PC-9 (cell line): ENCODE measurements at places on chromosomes 7 and 10. TPM values are rescaled to one million over a fixed set of nuclear protein-coding genes. Genes with fewer than 3 reads are reported as not detected.

DNA sequence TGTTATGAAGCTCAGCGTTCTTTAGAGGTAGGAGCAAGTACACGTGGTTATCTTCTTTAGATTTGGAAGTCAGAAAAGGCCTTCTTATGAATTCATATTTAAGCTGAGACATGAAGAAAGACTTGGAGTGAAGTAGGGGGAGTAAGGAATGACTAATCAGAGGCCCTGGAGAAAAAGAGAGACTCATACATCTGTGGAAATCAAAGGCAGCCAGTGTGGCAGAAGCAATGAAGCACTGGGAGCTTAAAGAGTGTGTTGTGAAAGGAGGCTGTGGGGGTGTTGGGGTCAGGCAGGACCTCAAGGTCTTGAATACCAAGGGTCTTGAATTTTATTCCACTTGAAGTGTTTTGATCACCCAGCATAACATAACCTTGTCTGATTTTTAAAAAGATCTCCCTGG is 35.7 kb upstream of the FGL2 start:
- DNase-seq = no peak

DNA sequence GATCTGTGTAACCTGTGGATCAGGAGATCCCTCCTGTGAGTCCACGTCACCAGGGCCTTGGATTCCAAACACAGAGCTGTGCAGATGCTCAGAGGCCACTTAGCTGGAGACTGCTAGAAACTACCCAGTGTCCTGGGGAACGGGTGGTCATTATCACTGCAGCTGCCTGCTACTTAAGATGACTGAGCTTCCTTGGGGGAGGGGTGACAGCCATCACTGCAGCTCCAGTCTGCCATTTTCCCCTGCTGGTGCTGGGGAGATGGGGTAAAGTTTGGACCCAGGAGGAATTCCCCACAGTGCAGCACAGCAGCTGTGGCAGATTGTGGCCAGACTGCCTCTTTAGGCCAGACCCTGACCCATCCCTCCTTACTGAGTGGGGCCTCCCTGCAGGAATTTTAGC is 78.8 kb upstream of the VOPP1 start:
- DNase-seq = no peak

DNA sequence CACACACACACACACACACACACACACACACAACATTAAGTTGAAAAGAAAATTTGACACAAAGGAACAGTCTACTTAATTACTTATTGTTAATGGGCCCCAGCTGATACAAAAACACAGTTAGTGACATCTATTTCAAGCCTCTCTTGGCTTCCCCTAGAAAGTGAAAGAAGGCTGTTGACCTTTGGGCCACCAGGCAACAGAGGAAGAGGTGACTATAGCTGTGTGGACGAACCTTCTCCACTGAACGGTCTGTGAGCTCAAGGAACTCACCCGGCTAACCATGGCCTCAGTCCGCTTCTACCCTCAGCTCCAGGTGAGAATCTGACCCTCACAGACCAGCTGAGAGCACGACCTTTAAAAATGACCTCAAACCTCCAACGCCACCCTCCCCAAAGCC is 32.9 kb upstream of the CALN1 start:
- DNase-seq = no peak

DNA sequence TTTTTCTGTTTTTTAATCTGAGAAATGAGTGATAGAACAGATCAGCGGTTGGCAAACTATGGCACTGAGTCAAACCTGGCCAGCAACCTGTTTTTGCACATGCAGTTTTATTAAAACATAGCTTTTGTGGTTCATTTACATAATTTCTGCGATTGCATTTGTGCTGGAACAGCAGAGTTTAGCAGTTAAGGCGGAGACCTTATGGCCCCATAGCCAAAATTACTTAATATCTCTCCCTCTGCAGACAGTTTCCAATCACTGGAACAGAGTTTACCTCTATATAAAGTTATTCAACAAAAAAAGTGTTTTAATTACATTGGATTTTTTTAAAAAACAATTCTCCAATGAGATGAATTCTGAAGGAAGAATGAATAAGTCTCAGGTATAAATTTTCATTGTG is 212.1 kb downstream of the DGKB start:
- DNase-seq = no peak

- DNase-seq = peak; percentile 82
Measured at GRCh38 chr10:102245082-102245931, at the start of gene GBF1. TSS of gene GBF1 (plus strand) at chr10:102245532. CDS start at chr10:102258939, 13,407 bp downstream.

GRCh38 chr7:91892821-91893340 is 12.4 kb upstream of the MTERF1 start:
- DNase-seq = peak; percentile 10

DNA sequence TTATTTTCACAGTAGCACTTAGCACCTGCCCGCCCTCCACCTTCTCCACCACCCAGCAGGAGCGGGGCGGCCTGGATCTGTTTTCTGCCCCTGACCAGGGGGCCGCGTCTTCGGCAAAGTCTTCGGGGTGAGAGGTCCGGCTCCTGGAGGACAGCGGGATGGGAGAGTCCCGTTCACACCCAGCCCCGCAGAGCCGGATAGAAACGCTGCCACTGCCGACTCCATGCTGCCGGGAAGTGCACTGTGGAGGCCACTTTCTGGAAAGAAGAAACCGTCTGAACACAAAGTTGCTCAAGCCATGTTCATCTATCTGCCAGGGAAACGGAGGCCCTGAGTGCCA is 14.5 kb upstream of the ZNF273 start:
- no peak for DNase-seq

GRCh38 chr7:42843205-42843800 is 68.6 kb downstream of the C7orf25 start:
- DNase-seq = peak; percentile 22

DNA sequence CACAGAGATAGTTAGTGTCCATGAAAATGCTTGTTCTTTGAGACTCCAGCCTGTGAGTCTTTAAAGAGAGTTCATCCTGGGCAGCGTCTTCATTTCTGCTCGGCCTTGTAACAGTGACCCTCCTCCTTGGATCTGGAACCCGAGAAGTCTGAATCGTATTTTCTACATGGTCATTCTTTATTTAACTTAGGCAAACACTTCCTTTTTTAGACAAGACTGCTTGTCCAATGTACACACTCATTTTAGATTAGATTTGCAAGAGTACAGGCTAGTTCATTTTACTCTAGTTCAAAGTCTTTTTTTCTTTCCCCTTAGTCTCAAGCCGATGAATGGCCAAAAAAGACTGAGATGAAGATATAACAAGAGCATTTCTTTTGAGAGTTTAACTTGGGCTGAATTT is 133.5 kb downstream of the CHN2 start:
- no peak for DNase-seq

GRCh38 chr7:19327018-19327417 is 181.8 kb upstream of the FERD3L start:
- no peak for DNase-seq

DNA sequence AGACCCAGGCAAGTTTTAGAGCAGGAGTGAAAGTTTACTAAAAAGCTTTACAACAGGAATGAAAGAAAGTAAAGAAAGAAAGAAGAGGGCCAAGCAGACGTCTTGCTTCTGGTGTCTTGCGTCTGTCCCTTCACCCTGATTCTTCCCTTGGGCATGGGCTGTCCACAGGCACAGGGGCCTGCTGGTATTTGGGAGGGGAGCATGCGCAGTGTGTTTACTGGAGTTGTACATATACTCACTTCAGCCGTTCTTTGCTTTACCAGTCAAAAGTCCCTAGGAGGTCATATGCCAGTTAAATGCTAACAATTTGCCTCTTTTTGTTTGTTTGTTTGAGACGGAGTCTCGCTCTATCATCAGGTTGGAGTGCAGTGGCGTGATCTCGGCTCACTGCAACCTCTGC is 875.9 kb downstream of the REEP3 start:
- DNase-seq = no peak

DNA sequence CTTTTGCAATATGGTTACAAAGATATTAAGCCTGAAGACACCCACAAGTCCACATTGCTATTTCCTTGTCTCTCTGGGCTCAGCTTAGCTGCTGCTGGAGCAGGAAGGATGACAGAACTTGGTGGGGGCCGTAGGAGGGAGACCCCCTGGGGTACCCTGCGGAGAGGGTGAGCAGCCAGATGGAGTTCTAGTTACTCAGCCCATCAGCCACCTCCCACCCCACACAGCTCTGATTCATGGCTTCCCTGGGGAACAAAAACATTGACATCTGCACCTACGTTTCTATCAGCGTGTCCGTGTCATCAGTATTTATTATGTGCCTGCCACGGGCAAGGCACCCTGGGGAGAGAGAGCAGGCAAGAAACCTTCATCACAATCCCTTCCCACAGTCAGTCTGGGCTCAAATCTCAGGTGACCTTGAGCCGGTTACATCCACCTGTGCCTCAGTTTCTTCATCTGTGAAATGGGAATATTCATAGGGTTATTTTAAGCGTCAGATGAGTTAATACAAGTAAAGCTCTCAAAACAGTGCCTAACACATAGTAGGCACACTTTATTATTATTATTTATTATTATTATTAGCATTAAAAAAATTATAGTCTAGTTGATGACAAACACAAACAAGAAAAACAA is 131.5 kb downstream of the C10orf105 start:
- no peak for DNase-seq

GBX1 gene
- total RNA-seq = not detected in 2 replicates

GRK5 gene
- total RNA-seq = 4.8 and 5.3 TPM in 2 replicates

SUN3 gene
- 0.24 TPM in 1 of 2 replicates, not detected in the other for total RNA-seq
